ENCODE measurements at places on chromosomes 1 and 21.

DNA sequence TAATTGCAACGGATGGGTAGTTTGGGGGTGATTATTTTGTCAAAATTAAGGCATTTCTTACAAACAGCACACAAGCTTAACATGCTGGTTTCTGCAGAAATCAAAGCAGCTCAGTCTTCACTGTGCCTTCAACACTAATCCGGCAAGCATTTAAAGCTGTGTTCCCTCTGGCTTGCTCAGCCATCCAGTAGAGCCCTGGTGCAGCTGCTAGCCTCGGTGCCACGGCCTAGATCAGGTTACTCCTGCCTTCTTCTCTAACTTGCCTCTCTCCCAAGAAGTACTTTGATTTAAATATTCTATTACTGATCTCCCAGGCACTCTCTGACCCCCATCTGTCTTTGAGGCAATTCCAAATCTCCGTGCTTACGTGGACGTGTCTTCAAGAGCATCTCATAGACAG lies 85.6 kb downstream of the GREM2 start:
- DNase-seq: no peak

DNA sequence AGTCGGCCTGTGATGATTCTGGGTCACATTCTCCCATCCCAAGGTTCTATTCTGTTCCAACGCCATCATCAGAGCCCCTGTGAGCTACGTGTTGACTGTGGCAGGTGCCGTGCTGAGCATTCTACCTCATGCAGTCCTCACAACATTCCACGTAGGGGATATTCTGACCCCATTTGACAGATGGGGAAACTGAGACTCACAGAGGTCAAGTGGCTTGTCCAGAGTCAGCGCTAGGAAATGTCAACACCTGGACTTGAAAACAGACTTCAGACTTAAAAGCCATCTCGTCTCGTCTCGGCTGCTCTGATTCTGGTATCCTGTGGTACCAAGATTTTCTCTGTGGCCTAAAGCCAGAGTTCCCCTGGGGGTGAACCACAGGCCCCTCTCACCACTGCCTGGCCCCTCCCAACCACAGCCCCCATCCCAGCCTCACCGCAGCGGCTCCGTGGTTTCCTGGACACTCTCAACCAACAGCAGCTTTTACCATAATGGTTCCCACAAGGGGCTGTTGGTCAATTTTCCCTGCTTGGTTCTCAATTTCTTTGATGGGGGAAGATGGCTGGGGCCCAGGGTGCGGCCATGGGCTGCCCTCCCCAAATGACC lies 39.6 kb downstream of the SDC3 start:
- peak; percentile 49 for DNase-seq

DNA sequence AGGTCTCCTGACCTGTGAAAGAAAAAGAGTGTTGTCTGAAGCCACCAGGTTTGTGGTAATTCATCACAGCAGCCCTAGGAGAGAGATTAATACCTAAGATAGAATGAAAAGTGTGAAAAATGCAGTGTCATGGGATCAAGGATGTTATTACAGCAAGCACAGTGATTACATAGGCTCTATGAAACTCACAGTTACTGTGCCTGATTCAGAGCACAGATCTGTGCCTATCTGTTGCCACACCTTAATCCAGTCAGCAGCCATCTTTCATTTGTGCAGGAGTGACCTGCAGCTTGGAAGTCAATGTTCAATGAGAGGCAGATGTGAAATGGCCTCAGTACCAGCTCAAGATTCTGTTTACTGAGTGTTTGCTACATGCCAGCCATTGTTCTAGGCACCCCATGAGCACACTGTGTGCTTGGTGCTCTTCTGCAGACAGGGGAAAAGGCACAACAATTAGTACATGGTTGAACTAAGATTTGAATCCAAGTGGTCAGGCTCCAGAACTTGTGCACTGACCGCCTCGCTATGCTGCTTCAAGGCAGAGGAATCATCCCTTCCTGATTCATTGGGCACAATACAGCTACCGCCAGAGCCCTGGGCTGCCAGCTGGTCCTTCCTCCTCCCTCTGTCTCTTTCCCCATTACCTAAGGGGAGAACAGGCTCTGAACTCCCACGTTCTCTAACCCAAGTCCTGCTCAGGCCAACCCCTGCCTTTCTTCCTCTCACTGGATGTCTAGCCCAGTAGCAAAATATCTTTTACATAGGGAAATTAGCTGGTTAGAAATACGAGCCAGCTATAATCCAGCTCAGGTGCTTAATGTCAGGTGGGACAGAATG lies 56.3 kb upstream of the NEK2 start:
- DNase-seq: no peak

- no peak for DNase-seq
Observed at GRCh38 chr1:238177351-238177750, 286.6 kb upstream of the ZP4 start.

GRCh38 chr1:207073906-207074820 lies 14.5 kb upstream of the C4BPB start:
- DNase-seq: no peak

- DNase-seq: no peak
Observed at GRCh38 chr21:35081861-35082260, 32.8 kb upstream of the RUNX1 start.

GRCh38 chr1:74474585-74474984 lies 37.8 kb downstream of the LRRC53 start:
- DNase-seq: no peak

- DNase-seq: no peak
Observed at GRCh38 chr21:14877581-14878228, 187.1 kb downstream of the NRIP1 start.

DNA sequence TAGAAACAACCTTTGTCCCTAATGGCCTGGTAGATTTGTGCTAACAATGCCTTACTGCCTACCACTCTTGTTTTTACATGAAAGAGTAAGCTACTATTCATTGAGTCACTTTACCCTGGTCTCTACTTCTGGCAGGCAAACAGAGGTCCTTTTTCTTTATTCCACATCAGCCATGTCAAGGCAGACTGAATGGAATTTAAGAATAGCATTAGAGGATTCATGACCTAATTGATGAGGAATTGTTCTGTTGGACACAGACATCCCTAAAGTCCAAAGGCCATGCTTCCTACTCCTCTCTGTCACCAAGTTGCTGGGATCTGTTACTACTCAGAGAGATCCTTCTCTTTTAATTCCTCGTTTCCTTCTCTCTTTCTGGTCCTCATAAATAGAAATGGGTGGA lies 229.1 kb upstream of the ZP4 start:
- DNase-seq: no peak

- DNase-seq: no peak
Observed at GRCh38 chr1:222732216-222733159, 4.5 kb upstream of the FAM177B start.

DNA sequence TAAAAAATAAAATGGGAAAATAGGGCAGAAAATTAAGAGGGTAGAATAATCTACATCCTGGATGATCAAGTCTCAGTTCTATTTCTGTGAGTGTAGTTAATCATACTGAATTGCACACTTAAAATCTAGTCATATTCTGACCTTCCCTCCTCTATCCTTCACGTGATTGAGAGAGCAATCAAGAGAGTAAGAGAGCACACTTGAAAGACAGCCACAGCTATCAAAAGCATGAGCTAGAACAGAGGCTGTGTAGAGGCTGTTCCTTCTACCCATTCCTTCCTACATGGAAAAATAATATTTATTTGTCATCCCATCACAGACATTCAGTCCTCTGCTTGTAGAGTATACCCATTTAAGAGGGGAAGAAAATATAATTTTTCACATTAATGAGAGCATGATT lies 52.4 kb downstream of the PHC2 start:
- no peak for DNase-seq

GRCh38 chr1:111909030-111909429 lies 80.4 kb downstream of the KCND3 start:
- no peak for DNase-seq

GRCh38 chr1:15513192-15513591 lies 10.8 kb downstream of the CASP9 start:
- no peak for DNase-seq
